Panc1 (cell line): ENCODE measurements at places on chromosomes 6 and 20. TPM values are rescaled to one million over a fixed set of nuclear protein-coding genes. Genes with fewer than 3 reads are reported as not detected.

IPCEF1 gene
- 0.28 TPM for total RNA-seq

SOBP gene
- 9.0 TPM for total RNA-seq

CGA gene
- total RNA-seq, result not detected

FAM162B gene
- total RNA-seq, result not detected

HAO1 gene
- 0.13 TPM for total RNA-seq

GLP1R gene
- total RNA-seq, result not detected

TRIM31 gene
- not detected for total RNA-seq

DDRGK1 gene
- total RNA-seq, result 65.5 TPM

DCDC2 gene
- total RNA-seq, result 0.15 TPM

VGLL2 gene
- total RNA-seq, result not detected

COL11A2 gene
- total RNA-seq, result 0.57 TPM

NKX2-2 gene
- total RNA-seq, result not detected

OR2H1 gene
- not detected for total RNA-seq

C20orf144 gene
- total RNA-seq, result not detected

FOXC1 gene
- 6.7 TPM for total RNA-seq

CLPSL1 gene
- not detected for total RNA-seq

EXOC2 gene
- 30.5 TPM for total RNA-seq

VSX1 gene
- 0.21 TPM for total RNA-seq

ELOVL2 gene
- 27.8 TPM for total RNA-seq

ZNF335 gene
- 31.1 TPM for total RNA-seq

MKKS gene
- 15.6 TPM for total RNA-seq

ADGRF5 gene
- total RNA-seq, result 0.18 TPM

FRS3 gene
- total RNA-seq, result 3.0 TPM

PGC gene
- 0.18 TPM for total RNA-seq

OSTM1 gene
- 277 TPM for total RNA-seq

RPS6KA2 gene
- 4.1 TPM for total RNA-seq

SLC52A3 gene
- total RNA-seq, result 6.4 TPM

KHDC1L gene
- total RNA-seq, result not detected

DEFB124 gene
- not detected for total RNA-seq

CRYBG1 gene
- 32.3 TPM for total RNA-seq

CRISP2 gene
- not detected for total RNA-seq

MBOAT1 gene
- total RNA-seq, result 15.1 TPM

TAGAP gene
- 0.13 TPM for total RNA-seq

HCRTR2 gene
- not detected for total RNA-seq

B4GALT5 gene
- 40.0 TPM for total RNA-seq

MYLK2 gene
- 0.87 TPM for total RNA-seq

EEF1A1 gene
- total RNA-seq, result 10,069 TPM

PKIB gene
- 1.1 TPM for total RNA-seq

MAFB gene
- 0.28 TPM for total RNA-seq

MYH7B gene
- 0.59 TPM for total RNA-seq

NKAPL gene
- total RNA-seq, result not detected

PHACTR1 gene
- 0.05 TPM for total RNA-seq

APOBEC2 gene
- not detected for total RNA-seq

ZC3H12D gene
- 0.26 TPM for total RNA-seq

SSR1 gene
- total RNA-seq, result 119 TPM

GCM1 gene
- total RNA-seq, result not detected
